ENCODE measurements at places on chromosomes 1 and 21.

DNA sequence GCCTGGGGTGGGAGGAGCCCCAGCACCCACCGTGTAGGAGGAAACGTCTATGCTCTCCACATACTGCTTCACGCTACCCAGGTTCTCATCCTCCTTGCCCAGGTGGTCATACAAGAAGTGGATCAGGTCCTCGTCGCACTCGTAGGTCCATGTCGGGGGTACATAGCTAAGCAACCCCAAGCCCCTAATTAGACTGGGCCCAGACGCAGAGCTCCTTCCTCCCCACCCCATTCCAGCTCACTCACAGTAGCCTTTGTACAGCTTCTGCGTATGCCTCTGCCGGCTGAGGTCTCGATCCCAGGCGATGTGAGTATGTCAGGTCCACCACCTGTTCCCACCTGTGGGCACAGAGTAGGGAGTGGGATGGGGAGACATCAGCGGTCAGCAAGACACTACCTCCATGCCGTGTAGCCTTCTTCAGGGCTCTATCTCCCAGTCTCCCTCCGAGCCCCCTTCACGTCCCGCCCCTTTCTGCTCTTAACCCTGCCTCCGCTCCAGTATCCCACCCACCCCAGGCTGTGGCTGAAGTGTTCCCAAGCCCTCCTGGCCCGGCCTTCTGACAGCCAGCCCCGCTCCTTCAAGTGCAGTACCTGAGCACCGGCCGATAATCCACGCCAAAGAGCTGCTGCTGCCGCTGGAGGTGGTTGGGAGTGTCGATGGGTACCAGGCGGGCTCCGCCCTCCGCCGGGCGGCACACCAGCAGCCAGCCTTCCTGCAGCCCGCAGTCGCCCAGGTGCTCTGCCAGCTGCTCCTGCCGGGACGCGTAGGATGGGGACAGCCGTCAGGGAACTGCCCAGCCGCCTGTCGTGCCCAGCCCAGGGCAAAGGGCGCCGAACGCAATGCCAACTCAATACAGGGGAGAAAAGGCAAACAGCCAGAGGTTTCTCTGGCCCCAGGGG lies 919 bp downstream of the HECTD3 start:
- no peak for DNase-seq

DNA sequence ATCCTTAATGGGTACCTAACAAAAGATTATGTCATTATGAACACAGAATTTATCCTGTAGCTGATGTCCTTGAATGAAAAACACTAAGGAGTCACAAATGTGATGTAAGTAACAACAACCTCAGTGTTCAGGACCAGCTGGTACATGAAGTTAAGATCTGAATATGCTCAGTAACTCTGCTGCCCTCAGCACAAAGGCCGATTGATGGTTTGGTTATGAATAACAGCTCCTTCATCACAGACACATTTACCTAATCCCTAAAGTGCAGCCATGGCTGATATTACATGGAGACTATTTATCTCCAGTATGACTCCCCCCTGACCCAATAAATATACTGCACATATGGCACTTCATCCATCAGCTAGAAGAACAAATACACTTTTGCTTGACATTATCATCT lies 75.2 kb downstream of the PLPPR5 start:
- no peak for DNase-seq

GRCh38 chr1:94602802-94603625 lies 61.5 kb upstream of the F3 start:
- DNase-seq: no peak

- peak; percentile 90 for DNase-seq
Measured at GRCh38 chr1:65820983-65821382, 28.3 kb downstream of the PDE4B start.

- no peak for DNase-seq
Measured at GRCh38 chr1:230165536-230165935, 98.5 kb downstream of the GALNT2 start.

- DNase-seq: peak; percentile 12
Measured at GRCh38 chr1:68470388-68470970, 20.7 kb upstream of the RPE65 start.

- DNase-seq: no peak
Measured at GRCh38 chr1:6099787-6100765, 54.4 kb downstream of the KCNAB2 start.
